Activated CD8-positive, alpha-beta memory T cell treated with anti-CD3 and anti-CD28 coated beads for 48 hours (primary cell): ENCODE measurements at places on chromosomes 5 and 9.

GRCh38 chr5:52638732-52639131, 149.0 kb upstream of the ITGA1 start:
- no peak for DNase-seq

DNA sequence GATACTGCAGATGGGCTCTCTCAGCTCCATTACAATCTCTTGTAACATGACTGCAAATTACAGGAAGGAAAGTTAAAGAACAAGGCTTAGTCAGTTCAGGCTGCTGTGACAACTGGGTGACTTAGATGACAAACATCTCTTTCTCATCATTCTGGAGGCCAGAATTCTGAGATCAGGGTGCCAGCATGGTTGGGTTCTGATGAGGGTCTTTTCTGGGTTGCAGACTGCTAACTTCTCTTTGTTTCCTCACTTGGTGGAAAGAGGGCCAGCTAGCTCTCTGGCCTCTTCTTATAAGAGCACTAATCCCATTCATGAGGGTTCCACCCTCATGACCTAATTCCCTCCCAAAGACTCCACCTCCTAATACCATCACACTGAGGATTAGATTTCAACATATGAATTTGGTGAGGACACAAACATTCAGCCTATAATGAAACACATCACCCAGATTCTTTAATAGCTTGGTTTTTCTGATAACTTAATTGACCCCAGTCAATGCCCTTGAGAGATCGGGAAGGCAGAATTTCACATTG, 73.6 kb upstream of the MAMDC2 start:
- DNase-seq: no peak

DNA sequence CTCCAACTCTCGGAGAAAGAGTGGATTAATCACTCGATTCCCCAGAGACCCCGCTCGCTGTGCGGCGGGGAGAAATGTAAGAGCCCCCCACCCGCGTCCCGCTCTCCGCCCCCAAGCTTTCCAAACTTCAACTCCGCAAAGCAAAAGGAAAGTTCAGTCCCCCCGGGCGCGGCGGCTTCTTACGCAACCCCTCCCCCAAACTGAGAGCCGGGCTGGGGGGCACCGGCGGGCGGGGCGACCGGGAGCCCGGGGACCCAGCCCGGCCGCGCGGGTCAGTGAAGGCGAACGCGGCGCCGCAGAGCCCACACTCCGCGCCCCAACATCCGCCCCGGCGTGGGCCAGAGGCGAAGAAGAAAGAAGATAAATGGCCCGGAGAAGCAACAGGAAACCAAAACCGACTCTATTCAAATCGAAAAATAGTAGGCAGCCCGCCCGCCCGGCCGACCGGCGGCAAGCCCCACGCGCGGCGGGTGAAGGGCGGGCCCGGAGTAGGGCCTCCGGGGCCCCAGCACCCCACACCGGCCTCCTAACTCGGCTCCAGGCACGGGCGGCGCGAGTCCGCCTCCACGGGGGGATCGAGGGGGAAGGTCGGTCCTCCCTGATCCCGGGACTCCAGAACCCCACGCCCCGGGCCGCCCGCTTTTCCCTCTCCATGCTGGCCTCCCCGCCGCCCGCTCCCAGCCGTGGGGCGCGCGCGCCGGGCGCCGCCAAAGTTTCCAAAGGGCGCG, 720 bp downstream of the NOTCH1 start:
- DNase-seq: peak; percentile 46

DNA sequence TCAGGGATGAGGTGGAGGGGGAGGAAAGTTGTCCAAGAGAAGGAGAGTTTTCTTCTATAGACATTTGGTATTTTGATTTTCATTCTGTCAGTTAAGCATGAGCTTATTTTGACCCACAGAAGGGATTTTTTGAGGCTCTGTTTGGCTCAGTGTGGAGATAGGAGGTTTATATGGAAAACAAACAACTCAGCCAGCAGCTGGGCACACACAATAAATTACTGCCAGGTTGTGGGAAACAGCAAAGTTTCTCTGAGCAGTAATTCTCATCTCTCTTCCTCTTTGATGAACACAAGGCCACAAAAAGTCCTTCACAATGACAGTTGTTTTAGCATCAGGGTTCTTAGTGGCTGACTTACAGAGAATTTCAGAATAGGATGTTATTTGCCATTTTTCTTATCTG, 486.1 kb downstream of the KDM4C start:
- DNase-seq: no peak

GRCh38 chr9:16318516-16319060, 551.9 kb downstream of the BNC2 start:
- no peak for DNase-seq
